ENCODE measurements at places on chromosomes 3 and 15. TPM values are rescaled to one million over a fixed set of nuclear protein-coding genes. Genes with fewer than 3 reads are reported as not detected.

Gene FBXL22
- total RNA-seq = 5.1 TPM

Gene SPTBN5
- total RNA-seq = 0.36 TPM

GRCh38 chr3:157819270-157820156 lies 286.7 kb downstream of the SHOX2 start:
- no peak for DNase-seq

DNA sequence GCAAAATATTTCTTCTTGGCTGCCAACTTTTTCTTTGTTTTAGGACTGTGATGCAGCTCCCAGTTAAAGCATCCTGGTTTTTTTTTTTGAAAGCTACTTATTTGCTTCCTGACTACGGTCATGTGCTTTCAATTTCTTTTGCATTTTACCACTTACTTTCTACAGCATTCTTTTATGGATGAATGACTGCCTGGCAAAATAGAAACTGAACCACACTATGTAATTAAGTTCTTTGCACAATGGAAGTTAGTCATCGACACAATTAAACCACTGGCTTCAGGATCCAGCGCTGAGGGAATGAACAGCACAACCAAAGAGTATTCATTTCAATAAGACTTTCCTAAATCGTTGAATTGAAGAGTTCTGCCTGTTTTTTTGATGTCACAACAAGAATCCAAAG lies 82.2 kb upstream of the EPHA3 start:
- no peak for DNase-seq

DNA sequence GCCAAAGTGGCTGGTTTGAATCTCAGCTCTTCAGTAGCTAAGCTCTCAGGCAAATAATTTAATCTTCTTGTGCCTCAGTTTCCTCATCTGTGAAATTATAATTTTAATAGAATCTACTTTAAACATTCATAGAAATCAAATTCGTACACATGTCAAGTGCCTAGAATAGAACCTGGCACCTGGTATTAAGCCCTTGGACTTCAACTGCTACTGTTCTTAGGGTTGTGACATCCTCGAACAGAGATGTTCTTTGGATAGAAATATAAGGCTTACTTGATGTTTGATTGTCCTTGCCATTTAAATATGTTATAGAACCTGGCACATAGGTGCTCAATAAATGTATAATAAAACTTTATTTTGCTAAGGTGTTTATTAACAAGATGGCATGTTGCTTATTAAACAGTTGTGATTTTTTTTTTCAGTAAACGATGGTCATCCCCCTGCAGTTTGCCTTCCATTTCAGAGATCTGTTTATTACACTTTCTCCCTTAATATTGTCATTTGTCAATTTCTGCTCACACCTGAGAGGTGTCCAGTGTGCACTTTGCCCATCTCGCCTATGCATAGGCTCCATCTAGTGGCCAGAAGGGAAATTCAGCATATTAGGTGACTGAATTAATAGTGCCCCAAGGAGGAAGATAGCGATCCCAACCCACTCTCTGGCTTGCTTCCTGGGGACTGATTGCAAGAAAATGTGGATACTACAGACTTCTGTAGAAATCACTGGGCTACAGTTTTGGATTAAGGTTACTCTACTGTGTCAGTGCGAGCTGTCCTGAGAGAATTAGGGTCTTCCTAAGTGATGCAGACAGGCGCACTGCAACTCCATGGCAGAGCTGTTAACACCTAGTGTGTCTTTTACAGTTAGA lies 10.7 kb downstream of the IGF1R start:
- no peak for DNase-seq

- no peak for DNase-seq
Measured at GRCh38 chr15:53458736-53459135, 300.7 kb downstream of the WDR72 start.

GRCh38 chr3:137285924-137286323 lies 328.1 kb downstream of the IL20RB start:
- no peak for DNase-seq

GRCh38 chr15:89936051-89936785 lies 23.5 kb upstream of the ARPIN start:
- DNase-seq = no peak

Gene ADAMTS9
- total RNA-seq = 20.5 TPM

GRCh38 chr3:157042226-157042625 lies 117.7 kb downstream of the CCNL1 start:
- DNase-seq = no peak

GRCh38 chr3:52268036-52268435 lies 10.4 kb downstream of the WDR82 start:
- peak; percentile 9 for DNase-seq

Gene CA12
- total RNA-seq = 213 TPM

Gene CELSR3
- total RNA-seq = 2.7 TPM

Gene SLC28A1
- not detected for total RNA-seq

DNA sequence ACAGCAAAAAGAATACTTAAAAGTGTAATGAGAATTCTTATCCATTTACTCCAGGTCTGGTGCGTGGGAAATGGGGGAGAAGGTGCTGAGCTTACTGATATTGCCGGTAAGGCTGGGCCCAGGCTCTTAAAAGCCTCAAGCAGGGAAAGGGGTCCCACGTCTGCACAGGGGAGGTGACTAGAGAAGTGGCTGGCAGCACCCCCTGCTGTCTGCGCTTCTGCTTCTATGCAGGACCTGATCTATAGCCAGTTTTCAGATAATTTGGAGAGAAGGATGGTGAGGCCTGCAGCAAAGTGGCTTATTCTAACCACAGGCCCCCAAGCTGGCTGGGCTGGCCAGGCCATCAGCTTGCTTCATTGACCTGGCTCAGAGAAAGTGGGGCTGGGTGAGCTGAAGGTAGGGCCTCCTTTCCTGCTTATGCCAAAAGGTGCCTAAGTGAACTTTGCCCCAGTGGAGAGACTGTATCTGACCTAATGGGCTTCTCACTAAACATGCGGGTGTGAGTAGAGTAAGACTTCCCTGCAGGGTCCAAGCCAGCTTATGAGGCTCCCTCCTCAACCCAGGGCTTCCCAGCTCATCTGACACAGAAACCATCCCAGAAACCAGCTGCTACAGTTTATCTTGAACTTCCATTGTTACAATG lies 30.9 kb upstream of the ATP1B3 start:
- peak; percentile 44 for DNase-seq

DNA sequence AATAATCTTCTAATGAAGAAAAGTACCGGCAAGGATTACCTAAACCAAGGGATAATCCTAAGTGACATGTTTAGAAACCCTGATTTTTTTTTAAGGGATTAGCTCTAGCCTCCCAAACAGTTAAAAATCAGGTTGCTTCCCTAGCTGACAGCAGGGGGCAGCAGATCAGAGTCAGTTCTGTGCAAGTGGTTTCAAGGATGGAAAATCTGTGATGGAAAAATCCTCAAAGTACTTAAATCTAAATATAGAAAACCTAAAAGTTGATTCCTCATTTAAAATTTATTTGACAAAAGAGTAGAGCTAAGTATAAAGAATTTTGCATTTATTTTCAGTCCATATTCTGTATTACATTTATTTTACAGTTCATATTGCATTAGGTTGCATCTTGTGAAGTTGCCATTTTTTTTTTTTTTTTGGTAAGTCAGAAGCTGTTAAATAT lies 107.6 kb downstream of the PEX5L start:
- no peak for DNase-seq

Gene RASL12
- 2.7 TPM for total RNA-seq

Gene PLA1A
- total RNA-seq = 0.58 TPM

Data from mucosa of descending colon (tissue), 3 donors.